ENCODE measurements at places on chromosomes 4 and X.

DNA sequence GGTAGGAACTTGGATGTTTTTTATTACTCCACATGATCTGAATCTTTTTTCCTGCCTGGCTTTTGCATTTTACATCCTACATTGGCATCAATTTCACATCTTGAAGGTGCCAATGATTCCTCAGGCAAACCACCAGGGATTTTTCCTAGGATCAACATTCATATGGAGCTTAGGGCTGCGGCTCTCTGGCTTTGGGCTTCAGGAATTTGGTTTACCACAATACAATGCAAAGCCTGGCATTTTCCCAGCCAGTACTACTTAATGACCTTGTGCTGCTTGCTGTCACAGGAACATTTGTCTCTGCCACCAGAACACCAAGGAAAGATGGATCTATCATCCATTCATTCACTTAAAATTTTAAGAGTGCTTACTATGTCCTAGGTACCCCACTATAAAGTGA is 180.7 kb downstream of the PDGFC start:
- DNase-seq, result no peak

GRCh38 chr4:167785523-167785922 is 306.8 kb upstream of the ANXA10 start:
- DNase-seq, result no peak

GRCh38 chr4:139511320-139511719 is 44.7 kb downstream of the SETD7 start:
- no peak for DNase-seq

DNA sequence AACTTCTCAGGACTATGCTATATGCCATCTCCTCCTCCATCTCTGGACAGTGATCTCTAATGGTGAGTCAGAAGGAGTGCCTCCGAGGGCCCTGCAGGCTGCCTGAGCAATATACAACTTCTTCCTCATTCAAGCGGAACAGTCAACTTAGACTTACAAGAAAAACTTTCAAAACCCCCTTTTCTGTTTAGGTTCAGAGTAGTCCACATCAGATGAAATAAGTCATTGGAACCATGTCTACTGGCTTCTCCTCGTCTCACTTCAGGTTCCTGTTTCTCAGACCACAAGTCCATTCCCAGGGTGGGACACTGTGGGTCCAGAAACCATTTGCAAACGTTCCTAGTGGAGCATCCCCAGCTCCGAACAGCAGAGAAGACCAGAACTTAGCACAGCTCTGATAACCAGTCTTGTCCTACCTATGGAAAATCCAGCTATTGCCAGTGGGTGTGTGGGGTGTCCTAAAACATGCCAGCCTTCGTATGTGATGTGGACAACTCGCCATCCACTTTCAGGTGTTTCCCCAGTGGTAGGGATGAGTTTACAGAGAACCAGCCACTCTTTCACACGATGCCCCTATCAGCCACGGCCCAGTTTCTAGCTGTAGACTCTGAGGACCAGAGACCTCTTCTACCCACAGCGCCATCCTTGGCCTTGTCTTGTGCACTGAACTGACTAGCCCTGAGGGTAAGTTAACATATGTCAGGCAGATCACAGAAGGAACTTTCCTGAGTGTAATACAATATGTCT is 32.7 kb upstream of the NKRF start:
- no peak for DNase-seq

DNA sequence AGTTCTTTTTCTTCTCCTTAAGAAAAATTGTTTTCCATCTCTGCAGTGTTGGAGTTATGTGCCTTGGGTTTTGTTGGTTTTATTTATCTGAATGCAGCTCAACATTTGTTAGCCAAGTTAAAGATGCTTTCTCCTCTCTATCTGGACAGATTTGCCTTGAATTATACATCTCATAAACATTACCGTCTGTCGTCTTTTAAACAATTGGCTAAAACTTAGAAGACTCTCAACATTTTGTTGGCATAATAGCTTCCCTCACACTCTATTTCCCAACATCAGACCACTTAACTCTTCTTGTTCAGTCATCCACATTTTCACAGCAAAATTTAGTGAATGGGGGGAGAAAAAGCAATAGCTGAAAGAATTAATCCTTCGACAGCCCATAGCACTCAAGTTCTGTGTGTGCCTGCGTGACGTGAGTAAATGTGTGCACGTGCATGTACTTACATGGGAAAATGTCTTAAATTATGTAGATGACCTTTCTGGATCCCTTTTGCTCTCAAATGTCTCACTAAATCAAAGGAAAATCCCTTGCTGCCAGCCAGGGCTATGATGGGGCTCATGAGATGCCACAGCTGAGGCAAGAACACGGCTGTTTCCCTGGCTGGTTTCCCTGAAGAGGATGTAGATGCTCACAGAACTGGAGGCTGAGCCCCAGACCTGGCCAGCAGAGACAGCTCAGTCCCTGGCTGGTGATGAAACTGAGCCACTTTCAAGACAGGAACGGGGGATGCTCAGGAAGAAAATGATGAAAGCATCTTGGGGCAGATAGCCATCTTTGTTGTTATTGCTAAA is 382.2 kb downstream of the FBXW7 start:
- no peak for DNase-seq

DNA sequence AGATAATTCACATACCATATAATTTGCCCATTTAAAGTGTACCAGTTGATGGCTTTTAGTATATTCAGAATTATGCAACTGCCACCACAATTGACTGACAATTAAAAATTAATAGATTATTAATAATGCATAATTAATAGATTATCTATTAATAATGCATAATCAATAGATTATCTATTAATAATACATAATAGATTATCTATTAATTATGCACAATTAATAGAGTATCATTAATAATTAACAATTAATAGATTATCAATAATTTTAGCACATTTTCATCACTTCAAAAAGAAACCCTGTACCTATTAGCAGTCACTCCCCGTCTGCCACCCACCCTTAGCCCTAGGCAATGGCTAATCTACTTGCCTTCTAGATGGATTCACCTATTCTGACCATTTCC is 108.6 kb upstream of the NR3C2 start:
- DNase-seq, result no peak

GRCh38 chr4:72555377-72555831 is 13.6 kb downstream of the ADAMTS3 start:
- DNase-seq, result no peak

- no peak for DNase-seq
These were observed 7.1 kb downstream of the OFD1 start for GRCh38 chrX:13741695-13742094.

DNA sequence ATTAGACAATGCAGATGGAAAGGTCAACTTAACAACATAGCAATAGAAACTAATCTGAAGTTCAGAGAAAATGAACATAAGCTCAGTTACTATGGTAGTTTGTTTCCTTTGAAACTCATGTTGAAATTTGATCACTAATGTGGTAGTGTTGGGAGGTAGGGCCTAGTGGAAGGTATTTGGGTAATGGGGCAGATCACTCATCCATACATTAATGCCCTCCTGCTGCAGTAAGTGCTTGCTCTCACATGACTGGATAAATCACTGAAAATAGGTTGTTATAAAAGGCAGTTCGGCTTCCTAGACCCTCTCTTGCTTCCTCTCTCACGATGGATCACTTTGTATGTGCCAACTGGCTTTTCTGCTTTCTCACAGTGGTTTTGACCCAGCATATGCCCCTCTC is 567.4 kb upstream of the GALNT7 start:
- no peak for DNase-seq

GRCh38 chr4:177737387-177737940 is 295.2 kb upstream of the AGA start:
- no peak for DNase-seq

GRCh38 chr4:145012841-145013240 is 85.2 kb downstream of the ANAPC10 start:
- DNase-seq, result no peak

DNA sequence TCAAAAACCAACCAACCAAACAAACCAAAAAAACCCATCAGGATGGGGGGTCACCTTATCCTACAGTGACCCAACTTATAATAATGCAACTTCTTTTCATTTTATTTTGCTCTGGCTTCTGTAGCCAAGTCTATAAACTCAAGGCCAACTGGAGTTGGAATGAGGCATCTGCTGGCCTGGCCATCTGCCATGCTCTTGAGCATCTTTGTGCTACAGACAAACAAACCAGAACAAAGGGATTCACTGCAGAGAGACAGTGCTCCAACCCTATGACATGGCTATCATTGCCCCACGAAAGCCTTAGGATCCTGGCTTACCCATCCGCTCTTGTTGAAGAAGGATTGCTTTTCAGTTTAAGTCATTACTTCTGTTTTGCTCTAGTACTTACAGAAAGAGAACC is 49.2 kb upstream of the SCRG1 start:
- DNase-seq, result peak; percentile 43

DNA sequence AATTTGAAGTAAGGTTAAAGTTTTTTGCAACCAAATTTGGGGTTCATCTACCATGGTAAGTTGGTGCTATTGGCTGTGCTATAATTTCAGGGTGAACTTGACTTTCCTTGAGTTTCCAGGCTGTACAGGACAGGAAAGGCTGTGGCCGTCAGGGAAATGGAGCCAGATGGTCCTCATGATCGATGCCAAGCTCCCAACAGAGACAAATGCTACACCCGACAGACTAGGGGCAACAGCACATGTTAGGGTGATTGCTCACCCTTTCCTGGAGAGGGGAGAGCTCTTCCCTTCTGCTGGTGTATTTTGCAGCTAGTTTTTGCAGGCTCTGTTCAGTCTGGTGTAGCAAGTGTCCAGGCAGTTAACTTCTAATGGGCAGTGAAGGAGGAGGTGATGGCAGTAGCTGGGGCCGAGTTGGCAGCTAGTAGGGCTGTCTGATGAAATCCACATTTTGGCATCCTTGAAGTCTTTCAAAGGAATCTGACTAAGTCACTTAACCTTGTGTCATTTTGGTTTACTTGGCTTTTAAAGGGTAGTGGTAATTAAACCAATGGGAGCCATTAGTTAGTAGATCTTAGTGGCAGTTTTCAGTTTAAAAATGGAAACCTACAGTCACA is 47.8 kb downstream of the GAB1 start:
- DNase-seq, result peak; percentile 33

- no peak for DNase-seq
These were observed 379.8 kb downstream of the ZNF674 start for GRCh38 chrX:46165411-46165810.

DNA sequence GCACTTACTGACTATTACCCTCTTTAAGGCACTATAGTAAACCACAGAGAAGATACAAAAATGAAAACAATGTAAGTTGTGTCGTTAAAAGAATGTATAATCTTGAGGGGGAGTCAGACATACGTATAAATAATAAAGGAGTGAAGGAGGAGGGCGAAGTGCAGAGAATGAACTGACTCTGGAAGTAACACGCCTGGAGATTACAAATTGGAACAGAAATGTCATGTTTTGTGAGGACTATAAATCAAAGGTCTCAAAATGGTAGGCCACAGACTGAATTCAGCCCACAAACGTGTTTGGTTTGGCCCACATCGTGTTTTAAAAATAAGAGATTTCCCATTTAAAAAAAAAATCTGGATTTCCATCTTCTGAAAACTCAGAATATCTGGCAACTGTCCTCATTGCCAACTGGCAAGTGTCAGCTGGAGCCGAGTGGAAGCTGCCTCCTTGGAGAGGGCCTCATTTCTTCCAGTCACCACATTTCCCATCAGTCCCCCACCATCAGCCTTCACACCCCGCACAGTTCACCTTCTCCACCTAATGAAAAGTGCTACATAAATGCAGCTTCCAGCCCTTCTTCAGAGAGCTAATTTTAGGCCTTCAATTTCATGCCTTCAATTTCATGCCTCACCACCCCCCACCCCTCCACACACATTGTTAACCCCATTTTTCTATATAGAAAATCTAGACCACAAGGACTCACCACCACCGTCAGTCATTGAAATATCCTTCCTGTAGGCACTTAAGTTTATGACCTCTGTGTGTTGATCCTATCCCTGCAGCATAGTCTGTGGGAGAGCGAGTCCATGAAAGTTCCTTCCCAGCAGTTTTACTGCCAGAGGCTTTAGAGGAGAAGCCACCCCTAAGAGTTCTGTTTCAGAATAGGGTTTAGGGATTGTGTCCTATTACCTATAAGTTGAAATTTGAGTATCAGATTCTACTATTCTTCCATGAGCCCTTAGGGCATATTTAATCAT is 32.0 kb upstream of the COL25A1 start:
- no peak for DNase-seq
